ENCODE measurements at places on chromosomes 2 and 18.

DNA sequence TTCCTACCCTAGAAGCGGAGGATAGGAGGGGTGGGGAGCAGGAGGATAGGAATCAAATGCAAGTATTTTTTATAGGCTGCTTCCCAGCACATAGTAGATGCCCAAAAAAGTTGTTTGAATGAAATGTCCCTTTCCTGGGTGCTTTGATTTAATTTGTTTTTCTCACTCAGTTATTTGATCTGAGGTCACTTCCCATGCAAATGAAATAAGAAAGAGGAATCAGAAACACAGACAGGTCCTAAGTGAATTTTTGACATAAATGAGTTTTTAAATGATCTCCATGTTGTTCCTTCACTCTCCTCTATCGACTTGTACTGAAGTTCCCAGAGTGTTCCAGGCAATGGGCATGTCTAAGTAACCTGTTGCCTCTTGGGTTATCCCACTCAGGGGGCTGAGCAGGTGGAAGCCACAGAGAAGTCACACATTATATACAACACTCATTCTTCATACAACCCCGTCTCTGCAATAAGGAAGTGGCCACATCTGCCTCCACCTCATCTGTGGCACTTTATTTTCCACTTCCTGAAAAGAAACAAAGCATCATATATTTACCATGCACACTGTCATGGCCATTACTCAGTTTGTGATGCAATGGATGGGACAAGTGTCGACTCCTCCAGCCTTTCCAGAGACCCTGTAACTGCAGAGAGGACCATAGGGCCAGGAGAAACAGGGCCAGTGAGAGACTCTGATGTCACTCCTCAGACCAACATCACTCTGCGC, 81.9 kb upstream of the ZNF397 start:
- no peak for DNase-seq

DNA sequence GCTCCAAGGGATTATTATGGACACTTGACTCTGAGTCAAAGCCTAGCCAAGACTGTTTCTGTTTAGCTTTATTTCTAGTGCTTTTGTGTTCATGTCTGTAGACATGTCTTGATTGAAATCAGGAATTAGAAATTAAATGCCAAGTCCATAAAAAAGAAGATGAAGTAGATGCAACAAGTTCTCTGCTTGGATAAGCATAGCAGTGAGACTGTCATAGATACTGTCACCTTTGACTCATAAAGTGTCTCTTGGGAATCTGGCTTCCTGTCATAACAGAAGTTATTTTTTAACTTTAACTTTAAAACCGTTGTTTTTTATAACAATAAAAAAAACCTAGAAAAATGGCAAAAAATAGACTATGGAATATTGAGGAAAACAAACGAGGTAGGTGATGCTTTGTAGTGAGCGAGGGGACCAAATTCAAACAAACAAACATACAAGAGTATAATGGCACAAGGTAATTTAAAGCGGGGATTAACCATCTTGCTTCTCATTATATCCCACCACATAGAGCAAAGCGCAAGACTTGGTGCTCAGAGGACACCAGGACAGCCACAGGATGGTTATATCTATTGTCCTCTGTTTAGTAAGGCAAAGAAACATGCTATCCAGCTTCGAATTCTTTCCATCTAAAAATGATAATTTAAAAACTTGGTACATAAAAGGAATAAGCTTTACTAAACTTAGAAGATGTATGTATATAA, 64.6 kb downstream of the CD226 start:
- no peak for DNase-seq

DNA sequence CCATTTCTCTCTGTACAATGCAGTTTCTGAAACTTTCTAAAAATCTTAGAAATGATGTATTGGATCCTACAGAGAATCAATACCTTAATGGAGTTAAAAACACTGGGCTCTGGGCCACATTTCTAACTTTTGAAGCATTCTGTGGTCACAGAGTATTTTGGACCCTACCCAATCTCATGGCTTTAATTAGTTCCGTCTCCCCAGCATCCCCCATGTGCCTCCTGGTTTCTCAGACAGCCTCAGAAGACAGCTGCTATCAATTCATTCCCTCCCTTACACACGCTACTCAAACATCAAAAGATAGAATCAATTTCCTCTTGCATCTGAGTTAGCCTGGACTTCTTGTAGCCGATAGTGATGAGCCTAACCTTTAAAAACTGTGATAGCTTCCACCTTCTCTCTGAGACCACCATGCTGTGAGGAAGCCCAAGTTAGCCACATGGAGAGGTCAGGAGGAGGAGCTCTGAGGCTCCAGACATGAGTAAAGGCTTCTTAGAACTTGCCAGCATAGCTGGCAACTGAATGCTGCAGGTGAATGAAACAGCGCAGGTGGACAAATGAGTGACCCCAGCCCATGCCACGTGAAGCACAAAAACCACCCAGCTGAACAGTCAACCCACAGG, 10.4 kb downstream of the ADCY3 start:
- DNase-seq = no peak

- no peak for DNase-seq
These were observed 143.5 kb upstream of the SP5 start for GRCh38 chr2:170571612-170572011.

- no peak for DNase-seq
These were observed 2.3 kb downstream of the MBOAT2 start for GRCh38 chr2:9001229-9001628.

DNA sequence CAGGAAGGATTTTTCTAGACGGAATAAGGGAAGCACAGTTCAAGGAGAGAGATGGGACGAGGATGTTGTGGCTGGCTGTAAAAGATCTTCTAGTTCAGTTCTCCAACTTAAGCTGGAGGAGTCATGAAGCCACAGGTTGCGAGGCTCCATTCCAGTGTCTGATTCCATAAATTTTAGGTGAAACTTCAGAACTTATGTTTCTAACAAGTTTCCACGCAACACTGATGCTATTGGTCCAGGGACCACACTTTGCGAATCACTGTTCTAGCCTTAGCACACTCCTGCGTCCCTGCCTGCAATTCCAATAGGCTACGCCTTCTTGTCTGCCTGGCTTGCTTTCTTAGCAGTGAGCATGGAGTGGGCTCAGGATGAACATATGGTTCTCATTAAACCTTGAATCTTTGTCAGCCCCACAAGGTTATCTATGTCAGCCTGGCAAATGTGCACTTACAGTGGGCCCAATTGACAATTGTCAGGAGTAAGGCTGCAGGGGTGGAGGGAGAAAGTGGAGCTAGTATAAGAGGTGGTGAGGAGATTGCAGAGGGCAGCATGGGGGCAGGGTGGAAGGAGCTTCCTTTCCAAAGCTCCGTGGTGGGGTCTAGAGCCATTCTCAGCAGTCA, 438.1 kb upstream of the ST6GAL2 start:
- no peak for DNase-seq

- no peak for DNase-seq
These were observed 74.0 kb downstream of the BCL11A start for GRCh38 chr2:60479226-60480088.

GRCh38 chr2:202624133-202624532, 10.6 kb upstream of the FAM117B start:
- no peak for DNase-seq

DNA sequence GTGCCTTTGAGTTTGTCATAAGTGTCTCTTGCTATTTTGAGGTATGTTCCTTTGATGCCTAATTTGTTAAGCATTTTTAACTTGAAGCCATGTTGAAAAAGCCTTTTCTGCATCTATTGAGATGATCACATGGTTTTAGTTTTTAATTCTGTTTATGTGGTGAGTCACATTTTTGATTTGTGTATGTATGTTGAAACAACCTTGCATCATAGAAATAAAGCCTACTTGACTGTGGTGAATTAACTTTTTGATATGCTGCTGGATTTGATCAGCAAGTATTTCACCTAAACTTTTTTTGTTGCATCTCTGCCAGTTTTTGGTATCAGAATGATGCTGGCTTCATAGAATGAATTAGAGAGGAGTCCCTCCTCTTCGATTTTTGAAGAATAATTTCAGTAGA, 469.7 kb downstream of the CDH2 start:
- no peak for DNase-seq

GRCh38 chr18:58101291-58101794, 57.3 kb downstream of the NEDD4L start:
- no peak for DNase-seq

- DNase-seq = no peak
These were observed 110.9 kb downstream of the NAB1 start for GRCh38 chr2:190759749-190760213.

DNA sequence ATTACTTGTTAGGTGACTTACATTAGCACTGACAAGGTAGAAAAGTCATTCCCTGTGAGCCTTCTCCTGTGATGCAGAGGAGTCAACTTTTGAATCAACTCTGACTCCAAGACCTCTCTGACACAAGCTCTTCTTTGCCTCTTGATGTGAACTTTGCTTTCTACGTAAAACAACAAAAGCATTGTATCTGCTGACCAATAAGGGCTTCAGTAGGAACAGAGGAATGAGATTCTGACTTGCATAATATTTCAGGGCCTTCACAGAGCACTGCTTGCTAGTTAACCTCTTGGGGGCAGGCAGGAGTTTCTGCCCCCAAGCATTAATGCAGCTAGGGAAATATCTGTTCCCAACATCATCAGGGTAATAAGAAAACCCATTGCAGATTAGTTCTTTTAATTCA, 791.5 kb downstream of the BCL11A start:
- no peak for DNase-seq

- no peak for DNase-seq
These were observed 594.9 kb upstream of the ID2 start for GRCh38 chr2:8086796-8087479.

DNA sequence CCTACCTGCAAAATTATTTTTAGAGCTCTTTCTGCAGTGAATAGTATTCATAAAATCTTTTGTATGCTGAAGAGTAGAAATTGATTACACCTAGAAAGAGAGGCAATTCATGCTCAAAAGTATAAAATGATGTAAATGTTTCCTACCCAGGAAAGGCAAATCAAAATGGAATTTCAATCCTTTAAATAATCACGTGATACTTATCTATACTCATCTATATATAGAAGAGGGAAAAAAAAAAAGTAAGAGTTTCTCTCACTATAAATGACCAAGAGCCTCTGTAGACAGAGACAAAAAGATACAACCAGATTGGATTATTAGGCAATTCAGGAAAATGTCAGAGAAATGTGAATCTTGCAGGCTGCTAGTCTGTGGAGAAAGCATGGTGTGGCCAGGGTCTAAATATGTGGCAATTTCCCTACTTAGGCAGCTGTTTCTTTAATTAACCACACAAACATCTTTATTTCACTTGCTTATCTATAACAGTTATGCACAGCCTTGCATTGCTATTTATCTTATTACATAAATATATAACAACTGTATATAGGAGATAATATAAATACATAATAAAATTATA, 39.5 kb downstream of the METTL8 start:
- DNase-seq = no peak

- DNase-seq = no peak
These were observed 628 bp downstream of the SH2D6 start for GRCh38 chr2:85419009-85419675.

GRCh38 chr2:165953306-165953654, 296 bp downstream of the TTC21B start:
- no peak for DNase-seq

DNA sequence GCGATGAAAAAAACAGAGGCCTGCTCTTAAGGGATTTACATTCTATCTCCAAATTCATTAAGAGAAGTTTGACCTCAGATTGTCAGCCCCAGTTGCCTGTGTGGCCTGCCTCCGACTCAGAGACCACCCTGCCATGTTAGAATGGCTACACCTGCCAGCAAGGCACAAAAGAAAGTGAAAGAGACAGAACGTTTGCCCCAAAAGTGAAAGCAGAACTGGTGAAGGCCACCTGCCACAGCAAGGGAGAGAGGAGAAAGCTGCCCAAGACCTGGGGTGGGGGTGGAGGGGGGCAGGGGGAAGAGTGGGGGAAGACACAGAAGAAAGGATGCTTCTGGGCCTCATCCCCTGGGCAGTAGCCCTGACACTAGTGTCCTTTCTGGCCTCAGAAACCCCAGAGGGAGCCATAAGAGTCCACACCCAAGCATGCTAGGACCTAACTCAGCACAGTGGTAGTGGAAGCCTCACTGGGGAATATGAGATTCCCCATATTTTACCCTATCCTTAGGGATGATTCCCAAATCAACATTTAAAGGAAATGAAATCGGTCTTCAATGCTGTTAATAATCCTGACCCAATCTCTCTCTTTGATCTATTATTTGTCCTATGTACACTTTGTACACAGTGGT, 389.7 kb downstream of the TXNL1 start:
- no peak for DNase-seq

GRCh38 chr2:38572167-38572566, 30.6 kb downstream of the HNRNPLL start:
- DNase-seq = no peak

- no peak for DNase-seq
These were observed 9.3 kb upstream of the EFHD1 start for GRCh38 chr2:232623768-232624765.

- no peak for DNase-seq
These were observed 59.4 kb downstream of the PLCL1 start for GRCh38 chr2:197863744-197864143.

DNA sequence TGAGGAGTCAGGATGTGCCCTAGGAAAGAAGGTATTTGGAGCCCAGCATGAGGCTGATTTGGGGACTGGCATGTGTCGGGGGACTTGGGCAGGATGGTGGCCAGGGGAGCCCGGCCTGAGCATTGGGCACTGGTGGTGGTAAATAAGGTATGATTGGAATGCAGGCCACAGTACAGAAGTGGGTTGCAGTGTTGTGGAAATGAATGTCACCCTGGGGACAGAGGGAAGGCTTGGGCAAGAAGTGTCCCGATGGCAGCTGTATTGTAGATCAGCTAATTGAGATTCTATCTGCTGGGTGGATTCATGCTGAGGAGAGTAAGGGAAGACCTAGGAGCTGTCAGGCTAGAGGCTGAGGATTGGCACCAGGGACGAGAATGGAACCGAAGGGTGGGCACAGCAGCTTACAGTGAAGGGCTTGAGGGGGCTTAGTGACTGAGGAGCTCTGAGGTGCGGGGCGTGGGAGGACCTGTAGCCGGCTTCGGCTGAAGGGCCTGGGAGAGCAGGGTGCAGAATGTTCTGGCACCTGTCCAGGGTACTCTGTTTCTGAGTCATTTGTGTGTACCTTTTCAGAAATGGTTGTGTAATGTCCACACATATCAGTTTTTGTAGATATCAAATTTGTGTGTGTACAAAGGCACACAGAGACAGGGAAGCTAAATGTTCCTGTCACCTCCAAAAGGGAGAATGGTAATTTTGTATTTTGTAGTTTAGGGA, 170.2 kb downstream of the PRKCE start:
- no peak for DNase-seq

DNA sequence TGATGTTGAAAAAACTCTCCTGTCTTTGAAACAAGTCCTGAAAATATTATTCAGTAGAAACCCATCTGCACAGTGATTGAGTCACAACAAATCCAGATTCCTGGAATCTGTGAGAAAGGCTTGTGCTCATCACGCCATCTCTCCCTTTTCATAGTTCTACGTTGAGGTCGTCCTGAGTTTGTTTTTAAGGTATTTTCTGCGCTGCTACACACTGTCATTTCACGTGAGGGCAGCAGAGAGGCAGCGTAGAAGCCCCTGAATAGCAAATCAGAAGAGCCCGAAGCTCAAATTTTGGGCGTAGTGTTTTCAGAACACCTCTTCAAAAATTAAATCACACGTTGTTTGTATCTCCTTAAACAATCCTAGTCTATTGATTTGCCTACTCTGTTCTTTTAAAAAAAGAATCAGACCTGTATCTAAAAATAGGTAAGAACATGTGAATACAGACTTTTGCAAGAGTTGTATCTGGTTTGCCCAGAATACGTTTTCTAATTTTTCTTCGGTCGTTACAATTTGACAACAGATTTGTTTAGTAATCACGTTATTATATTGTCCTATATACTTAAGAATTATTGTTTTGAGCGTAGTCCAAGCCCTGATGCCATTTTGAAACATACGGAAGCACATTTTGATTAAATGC, 61.6 kb upstream of the SLC38A11 start:
- no peak for DNase-seq
